ENCODE measurements at places on chromosomes 12 and 14.

DNA sequence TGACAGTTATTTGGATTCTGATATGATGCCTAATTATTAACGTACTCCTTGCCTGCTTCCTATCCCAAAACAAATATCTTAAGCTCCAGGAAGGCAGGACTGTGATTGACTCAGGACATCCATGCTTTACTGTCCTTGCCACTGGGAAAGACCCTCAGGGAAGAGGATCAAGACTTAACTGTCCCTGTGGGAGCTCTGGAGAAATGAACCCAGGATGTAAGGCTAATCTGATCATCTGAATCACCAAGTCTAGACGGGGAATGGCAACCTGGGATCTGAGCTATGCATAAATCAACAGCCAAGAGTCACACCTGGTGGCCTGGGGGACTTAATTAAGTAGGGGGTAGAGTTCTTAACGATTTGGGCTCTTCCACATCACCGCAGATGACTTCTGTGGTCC lies 153.2 kb upstream of the BCL2L14 start:
- no peak overlapping the region for H3K4me3 ChIP-seq
- H3K4me1 ChIP-seq = no peaks in the 10 kb centered on the region
- no peaks in the 10 kb centered on the region for H3K36me3 ChIP-seq
- no peak overlapping the region for H3K27ac ChIP-seq
- DNase-seq = no peak

- H3K27ac ChIP-seq = no peak overlapping the region
- DNase-seq = no peak
- H3K36me3 ChIP-seq = no peaks in the 10 kb centered on the region
- no peaks in the 10 kb centered on the region for H3K27me3 ChIP-seq
- peaks cover 5% of the 10 kb centered on the region for H3K4me1 ChIP-seq
These were observed 107.4 kb upstream of the MED13L start for GRCh38 chr12:116384691-116385485.

GRCh38 chr14:85762526-85762925 lies 232.6 kb downstream of the FLRT2 start:
- DNase-seq = no peak
- H3K4me3 ChIP-seq = no peak overlapping the region
- H3K27me3 ChIP-seq = no peaks in the 10 kb centered on the region
- no peaks in the 10 kb centered on the region for H3K36me3 ChIP-seq

DNA sequence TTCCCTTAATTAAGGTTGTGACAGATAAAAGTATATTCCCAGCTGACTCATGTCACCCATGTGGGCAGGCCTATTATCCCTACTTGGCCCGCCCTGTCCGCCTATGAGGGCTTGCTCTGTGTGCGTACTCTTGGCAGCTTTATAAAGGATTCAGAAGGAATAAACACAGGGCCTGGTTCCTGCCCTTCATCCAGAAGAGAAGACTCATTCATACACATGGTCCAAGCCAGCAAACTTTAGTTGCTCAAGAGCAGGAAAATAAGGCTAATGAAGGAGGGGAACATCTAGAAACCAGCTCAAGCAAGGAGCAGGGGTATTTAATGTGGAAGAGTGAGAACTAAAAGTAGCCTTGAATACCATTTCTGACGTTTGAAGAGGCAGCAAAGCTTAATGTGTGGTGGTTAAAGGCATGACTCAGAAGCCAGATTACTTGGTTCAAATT lies 141.9 kb downstream of the CRADD start:
- H3K36me3 ChIP-seq = no peaks in the 10 kb centered on the region
- H3K4me3 ChIP-seq = no peak overlapping the region
- no peak for DNase-seq

- H3K27ac ChIP-seq = no peak overlapping the region
- H3K27me3 ChIP-seq = peaks cover 43% of the 10 kb centered on the region
- H3K36me3 ChIP-seq = no peaks in the 10 kb centered on the region
- no peak overlapping the region for H3K4me3 ChIP-seq
- H3K4me1 ChIP-seq = peaks cover 2% of the 10 kb centered on the region
- DNase-seq = no peak
These were observed 27.1 kb upstream of the COL2A1 start for GRCh38 chr12:48031135-48031960.

DNA sequence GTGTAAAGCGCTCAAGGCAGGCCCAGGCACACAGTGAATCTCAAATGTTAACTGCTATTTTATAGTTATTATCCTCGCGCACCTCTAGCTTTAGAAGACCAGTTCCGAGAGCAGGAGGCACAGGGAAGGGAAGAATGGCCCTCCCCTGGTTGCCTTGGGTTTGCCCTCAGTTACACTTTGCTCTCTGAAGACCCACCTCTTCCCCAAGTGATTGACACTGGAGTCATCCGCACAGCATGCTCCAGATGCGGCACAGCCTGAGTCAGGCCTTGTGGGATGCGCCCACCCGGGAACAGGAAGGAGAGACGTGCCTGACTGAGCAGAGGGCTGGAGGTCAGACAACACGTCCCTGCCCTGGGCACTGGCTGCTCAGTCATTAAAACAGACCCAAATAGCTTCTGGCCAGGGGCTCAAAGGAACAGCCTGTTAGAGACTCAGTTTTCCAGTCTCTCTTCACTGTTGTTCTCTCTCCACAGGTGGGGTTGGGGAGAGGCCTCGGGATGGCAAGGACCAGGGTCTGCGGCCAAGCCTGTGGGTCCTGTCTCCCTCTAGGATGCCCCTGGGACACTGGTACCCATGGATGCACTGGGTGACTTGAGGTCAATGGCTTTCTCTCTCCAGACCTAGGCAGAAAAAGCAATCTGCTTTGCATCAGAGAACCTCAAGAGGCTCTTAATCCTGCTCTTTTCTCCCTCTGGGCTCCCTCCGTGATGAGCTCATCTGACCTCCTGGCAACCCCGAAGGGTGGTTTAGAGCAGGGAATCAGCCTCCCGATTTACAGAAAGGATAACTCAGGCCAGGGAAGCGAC lies 13.6 kb upstream of the MLXIP start:
- peaks cover 7% of the 10 kb centered on the region for H3K4me1 ChIP-seq
- H3K36me3 ChIP-seq = no peaks in the 10 kb centered on the region
- H3K27ac ChIP-seq = no peak overlapping the region
- no peak for DNase-seq
- H3K4me3 ChIP-seq = no peak overlapping the region

- no peak overlapping the region for H3K4me3 ChIP-seq
- peaks cover 3% of the 10 kb centered on the region for H3K36me3 ChIP-seq
- H3K27me3 ChIP-seq = no peaks in the 10 kb centered on the region
These were observed 13.9 kb downstream of the CSRP2 start for GRCh38 chr12:76864791-76865400.

GRCh38 chr12:87234898-87235297 lies 794.3 kb downstream of the C12orf50 start:
- H3K36me3 ChIP-seq = no peaks in the 10 kb centered on the region
- no peaks in the 10 kb centered on the region for H3K4me1 ChIP-seq
- no peaks in the 10 kb centered on the region for H3K27me3 ChIP-seq
- DNase-seq = no peak

GRCh38 chr14:89661392-89661791 lies 244.4 kb upstream of the FOXN3 start:
- H3K4me1 ChIP-seq = no peaks in the 10 kb centered on the region
- no peaks in the 10 kb centered on the region for H3K36me3 ChIP-seq
- H3K27me3 ChIP-seq = no peaks in the 10 kb centered on the region
- DNase-seq = no peak
- H3K4me3 ChIP-seq = no peak overlapping the region

DNA sequence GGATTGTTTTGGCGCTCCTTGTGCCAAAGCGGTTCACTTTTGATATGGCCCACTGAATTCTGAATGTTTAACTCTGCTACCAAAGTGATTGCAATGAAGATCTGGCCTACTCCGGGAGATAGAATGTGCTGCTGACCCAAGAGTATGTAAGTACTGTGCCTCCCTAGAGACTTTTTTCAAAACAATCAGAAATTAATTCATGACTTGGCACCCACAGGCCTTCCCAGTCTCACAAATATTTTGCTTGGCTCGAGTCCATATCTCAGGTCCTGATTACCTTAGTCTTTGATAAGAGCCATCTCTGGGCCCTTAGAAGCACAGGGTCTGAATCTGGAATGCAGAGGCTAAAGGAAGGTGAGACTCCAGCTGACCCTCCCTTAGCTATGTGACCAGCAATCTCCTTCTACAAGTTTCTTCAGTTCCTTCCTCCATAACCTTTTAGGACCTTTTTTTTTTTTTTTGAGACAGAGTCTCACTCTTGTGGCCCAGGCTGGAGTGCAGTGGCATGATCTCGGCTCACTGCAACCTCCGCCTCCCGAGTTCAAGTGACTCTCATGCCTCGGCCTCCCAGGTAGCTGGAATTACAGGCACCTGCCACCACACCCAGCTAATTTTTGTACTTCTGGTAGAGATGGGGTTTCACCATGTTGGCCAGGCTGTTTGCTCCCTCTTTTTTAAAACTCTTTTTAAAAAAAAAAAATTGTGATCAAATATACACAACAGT lies 49.5 kb upstream of the METAP2 start:
- DNase-seq = no peak
- no peak overlapping the region for H3K27ac ChIP-seq
- no peaks in the 10 kb centered on the region for H3K36me3 ChIP-seq
- H3K27me3 ChIP-seq = no peaks in the 10 kb centered on the region
- H3K4me1 ChIP-seq = 0 out of 2 replicates have a peak, but pooled peaks cover 2% of the 10 kb centered on the region
- H3K4me3 ChIP-seq = no peak overlapping the region

DNA sequence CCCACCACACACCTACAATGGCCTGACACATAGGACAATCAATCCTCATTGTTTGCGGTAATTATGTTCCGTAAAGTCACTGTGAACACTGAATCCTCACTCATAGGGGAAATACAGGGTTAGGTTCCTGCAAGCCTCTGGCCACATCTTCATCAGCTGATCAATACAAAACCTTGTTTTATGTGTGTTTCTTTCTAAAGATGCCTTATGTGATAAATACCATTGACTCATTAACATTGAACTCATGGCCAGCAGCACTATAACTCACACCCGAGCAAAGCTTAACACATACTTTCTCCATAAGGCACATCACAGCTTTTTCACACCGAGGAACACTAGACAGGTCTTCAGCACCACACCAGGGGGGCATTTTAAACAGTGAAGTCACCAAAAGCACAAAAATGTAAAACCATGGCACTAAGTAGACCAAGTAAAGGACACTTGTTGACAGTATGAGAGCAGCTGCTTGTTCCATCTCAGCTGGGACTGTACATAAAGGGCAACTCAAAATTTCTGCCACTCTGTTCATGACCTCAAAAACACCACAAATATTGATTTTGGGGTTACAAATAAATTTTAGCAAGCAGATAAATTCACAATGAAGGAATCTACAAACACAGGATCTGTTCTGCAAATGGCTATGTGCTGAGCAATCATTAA lies 60.5 kb downstream of the ESR2 start:
- H3K27ac ChIP-seq = no peak overlapping the region
- no peaks in the 10 kb centered on the region for H3K36me3 ChIP-seq
- no peaks in the 10 kb centered on the region for H3K27me3 ChIP-seq
- H3K4me3 ChIP-seq = no peak overlapping the region
- no peaks in the 10 kb centered on the region for H3K4me1 ChIP-seq

- no peaks in the 10 kb centered on the region for H3K27me3 ChIP-seq
- no peaks in the 10 kb centered on the region for H3K4me1 ChIP-seq
- H3K36me3 ChIP-seq = no peaks in the 10 kb centered on the region
- no peak overlapping the region for H3K27ac ChIP-seq
- no peak for DNase-seq
These were observed 122.8 kb downstream of the C12orf75 start for GRCh38 chr12:105453316-105453715.
